ENCODE measurements at places on chromosomes 1 and 21.

- H3K36me3 ChIP-seq = no peaks in the 10 kb centered on the region
- no peaks in the 10 kb centered on the region for H3K4me1 ChIP-seq
- H3K27me3 ChIP-seq = peaks cover 11% of the 10 kb centered on the region
- H3K27ac ChIP-seq = no peak overlapping the region
- DNase-seq = no peak
Observed at GRCh38 chr1:37055631-37056030, 21.3 kb upstream of the GRIK3 start.

GRCh38 chr1:206925106-206925736 lies 3.5 kb upstream of the FCMR start:
- no peak overlapping the region for H3K27ac ChIP-seq
- no peaks in the 10 kb centered on the region for H3K36me3 ChIP-seq
- no peaks in the 10 kb centered on the region for H3K27me3 ChIP-seq
- no peaks in the 10 kb centered on the region for H3K4me1 ChIP-seq
- DNase-seq = no peak

DNA sequence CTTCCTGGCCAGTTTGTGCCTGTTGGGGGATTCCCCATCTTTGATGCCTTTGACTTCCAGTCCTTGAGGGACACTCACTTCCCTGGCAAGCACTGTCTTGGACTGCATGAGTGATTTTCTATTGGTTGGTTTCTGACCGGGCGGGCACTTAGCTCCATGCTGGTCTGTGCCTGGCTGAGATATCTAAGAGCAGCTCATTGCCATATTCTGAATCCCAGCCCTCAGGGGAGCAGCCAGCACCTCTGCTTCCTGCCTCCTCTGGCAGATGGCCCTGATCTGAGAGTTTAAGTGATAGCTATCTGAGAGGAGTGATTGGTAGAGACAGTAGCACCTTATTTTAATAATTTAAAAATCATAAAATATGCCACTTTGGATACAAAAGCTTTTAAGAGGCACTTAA lies 52.5 kb downstream of the DISC1 start:
- H3K4me1 ChIP-seq = no peaks in the 10 kb centered on the region
- no peaks in the 10 kb centered on the region for H3K27me3 ChIP-seq
- no peak for DNase-seq
- H3K36me3 ChIP-seq = no peaks in the 10 kb centered on the region
- H3K27ac ChIP-seq = no peak overlapping the region

DNA sequence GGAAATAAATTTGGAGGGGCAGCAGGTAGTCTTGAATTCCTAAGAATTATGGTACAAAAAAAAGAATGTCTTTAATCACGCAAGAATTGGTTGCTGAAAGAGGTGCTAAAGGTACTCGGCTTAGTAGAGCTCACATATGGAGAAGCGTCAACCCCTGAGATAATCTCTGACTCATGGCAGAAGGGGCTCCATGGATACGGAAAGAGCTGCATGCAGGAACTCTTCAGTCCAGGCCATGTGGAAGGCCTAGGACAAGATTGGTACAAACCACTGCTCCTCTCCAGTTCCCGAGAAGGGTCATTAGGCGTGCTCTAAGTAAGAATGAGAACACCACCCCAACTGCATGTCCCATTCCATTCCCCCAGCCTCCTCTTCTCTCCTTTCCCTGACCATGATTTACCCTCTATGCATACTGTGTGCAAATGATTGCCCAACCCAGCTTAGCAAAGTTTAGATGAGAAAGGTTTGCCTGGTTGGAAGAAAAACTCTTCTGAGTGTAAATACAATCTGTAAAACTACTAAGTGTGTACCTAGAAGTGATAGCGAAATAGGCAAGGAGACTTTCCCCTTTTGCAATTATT lies 10.9 kb downstream of the GJA8 start:
- no peak overlapping the region for H3K4me3 ChIP-seq
- H3K36me3 ChIP-seq = no peaks in the 10 kb centered on the region
- H3K27me3 ChIP-seq = peaks cover 26% of the 10 kb centered on the region
- DNase-seq = no peak

DNA sequence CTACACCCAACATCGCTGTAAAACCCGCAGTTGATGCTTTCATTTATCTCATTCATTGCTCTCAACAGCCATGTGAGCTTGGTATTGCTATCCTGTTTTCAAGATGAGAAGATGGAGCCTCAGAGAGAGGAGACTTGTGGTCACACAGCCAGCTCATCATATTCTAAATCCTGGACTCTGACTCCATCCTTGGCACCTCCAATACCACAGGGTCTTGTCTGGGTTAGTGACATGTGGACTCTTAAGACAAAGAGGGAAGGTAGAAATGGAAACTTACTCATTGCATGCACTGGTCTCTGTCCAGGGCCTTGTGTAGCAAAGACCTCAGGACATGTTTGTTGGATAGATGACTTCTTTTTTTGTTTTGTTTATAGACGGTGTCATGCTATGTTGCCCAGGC lies 7.0 kb upstream of the RNF19B start:
- H3K27ac ChIP-seq = no peak overlapping the region
- no peak for DNase-seq
- H3K4me1 ChIP-seq = peaks cover 13% of the 10 kb centered on the region
- H3K4me3 ChIP-seq = no peak overlapping the region

GRCh38 chr1:154698320-154699096 lies 90.5 kb upstream of the ADAR start:
- peak; percentile 22 for DNase-seq
- no peaks in the 10 kb centered on the region for H3K4me1 ChIP-seq
- H3K27me3 ChIP-seq = peaks cover 63% of the 10 kb centered on the region
- H3K4me3 ChIP-seq = no peak overlapping the region

GRCh38 chr1:19206947-19207346 lies 3.1 kb downstream of the UBR4 start:
- DNase-seq = no peak
- peaks cover 26% of the 10 kb centered on the region for H3K4me1 ChIP-seq
- no peak overlapping the region for H3K27ac ChIP-seq
- H3K27me3 ChIP-seq = no peaks in the 10 kb centered on the region
- peaks cover 16% of the 10 kb centered on the region for H3K36me3 ChIP-seq

DNA sequence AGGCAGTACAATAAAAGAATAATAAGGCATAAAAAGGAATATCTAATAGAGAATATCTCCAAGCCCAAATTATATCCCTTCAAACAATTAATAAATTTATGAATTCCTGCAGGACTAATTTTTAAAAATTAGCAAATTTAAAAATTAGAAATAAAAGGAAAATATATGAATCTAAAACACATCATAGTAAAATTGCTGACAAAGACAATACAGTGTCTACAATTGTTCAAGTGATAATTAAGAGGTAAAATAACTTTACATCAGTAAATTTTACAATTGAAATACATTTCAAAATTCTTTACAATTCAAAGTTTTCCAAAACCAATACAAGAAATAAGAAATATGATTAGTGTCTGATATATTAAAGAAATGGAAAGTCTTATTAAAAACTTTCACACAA lies 22.8 kb upstream of the OLFM3 start:
- no peaks in the 10 kb centered on the region for H3K36me3 ChIP-seq
- H3K4me3 ChIP-seq = no peak overlapping the region
- no peaks in the 10 kb centered on the region for H3K4me1 ChIP-seq
- no peaks in the 10 kb centered on the region for H3K27me3 ChIP-seq
- DNase-seq = no peak
- no peak overlapping the region for H3K27ac ChIP-seq

DNA sequence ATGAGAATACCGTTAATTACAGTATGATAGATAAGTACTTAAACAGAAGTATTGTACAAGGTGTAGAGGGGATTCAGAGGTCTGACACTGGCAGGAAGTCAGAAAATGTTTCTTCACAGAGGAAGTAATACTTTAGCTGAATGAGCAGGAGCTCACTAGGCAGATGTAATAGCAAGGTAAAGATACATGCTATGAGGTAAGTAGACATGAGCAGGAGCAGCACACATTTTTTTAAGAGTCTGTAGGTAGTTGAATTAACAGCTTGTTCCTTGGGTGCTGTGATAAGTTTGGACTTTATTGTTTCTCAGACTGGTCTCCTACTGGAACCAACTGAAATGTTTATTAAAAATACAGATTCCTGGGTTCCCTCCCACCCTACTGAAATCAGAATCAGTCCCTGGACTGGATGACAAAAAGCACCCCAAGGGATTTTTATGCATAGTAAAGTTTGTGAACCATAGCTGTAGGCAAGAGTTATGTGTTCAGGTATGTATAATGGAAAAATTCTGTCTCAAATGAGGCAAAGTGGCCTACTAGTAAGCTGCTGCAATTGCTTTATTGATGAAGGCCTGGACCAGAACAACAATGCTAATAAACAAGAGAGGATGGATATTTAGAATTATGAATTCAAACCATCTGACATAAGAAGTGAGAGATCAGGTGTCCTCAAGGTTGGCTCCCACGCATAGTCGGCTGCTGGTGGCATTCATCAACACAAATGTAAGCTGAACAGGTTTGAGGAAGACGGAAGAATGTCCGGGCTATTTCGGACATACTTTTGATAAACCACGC lies 902 bp downstream of the AP4B1 start:
- peak; percentile 15 for DNase-seq
- peak overlapping the region; percentile 94 for H3K27ac ChIP-seq
- no peaks in the 10 kb centered on the region for H3K27me3 ChIP-seq
- H3K36me3 ChIP-seq = peaks cover 33% of the 10 kb centered on the region
- peak overlapping the region; percentile 95 for H3K4me3 ChIP-seq

- no peaks in the 10 kb centered on the region for H3K27me3 ChIP-seq
- peaks cover 42% of the 10 kb centered on the region for H3K4me1 ChIP-seq
- no peak for DNase-seq
Observed at GRCh38 chr1:167541003-167541402, 12.6 kb downstream of the CREG1 start.

- H3K4me3 ChIP-seq = no peak overlapping the region
- no peaks in the 10 kb centered on the region for H3K36me3 ChIP-seq
- H3K4me1 ChIP-seq = peaks cover 30% of the 10 kb centered on the region
- DNase-seq = peak; percentile 54
Observed at GRCh38 chr1:54973205-54973921, 7.1 kb upstream of the TMEM61 start.

- no peak for DNase-seq
- no peaks in the 10 kb centered on the region for H3K27me3 ChIP-seq
- H3K27ac ChIP-seq = no peak overlapping the region
- H3K36me3 ChIP-seq = no peaks in the 10 kb centered on the region
- H3K4me1 ChIP-seq = no peaks in the 10 kb centered on the region
Observed at GRCh38 chr1:212127221-212127620, 91.7 kb downstream of the DTL start.

GRCh38 chr1:8090241-8090702 lies 64.2 kb upstream of the ERRFI1 start:
- peak overlapping the region; percentile 91 for H3K27ac ChIP-seq
- H3K27me3 ChIP-seq = no peaks in the 10 kb centered on the region
- DNase-seq = peak; percentile 49
- no peak overlapping the region for H3K4me3 ChIP-seq
- no peaks in the 10 kb centered on the region for H3K36me3 ChIP-seq

GRCh38 chr1:40161888-40162397 lies 756 bp downstream of the RLF start:
- H3K36me3 ChIP-seq = peaks cover 6% of the 10 kb centered on the region
- H3K4me3 ChIP-seq = no peak overlapping the region
- H3K27me3 ChIP-seq = no peaks in the 10 kb centered on the region
- H3K4me1 ChIP-seq = peaks cover 6% of the 10 kb centered on the region

GRCh38 chr1:117368116-117369108 lies 1.2 kb downstream of the MAN1A2 start:
- H3K36me3 ChIP-seq = no peaks in the 10 kb centered on the region
- peak; percentile 64 for DNase-seq
- H3K4me3 ChIP-seq = peak overlapping the region; percentile 91
- H3K27me3 ChIP-seq = no peaks in the 10 kb centered on the region

- no peak for DNase-seq
- no peaks in the 10 kb centered on the region for H3K4me1 ChIP-seq
- H3K27me3 ChIP-seq = no peaks in the 10 kb centered on the region
- H3K36me3 ChIP-seq = no peaks in the 10 kb centered on the region
- H3K4me3 ChIP-seq = no peak overlapping the region
Observed at GRCh38 chr1:24692351-24692980, 49.4 kb downstream of the SRRM1 start.

DNA sequence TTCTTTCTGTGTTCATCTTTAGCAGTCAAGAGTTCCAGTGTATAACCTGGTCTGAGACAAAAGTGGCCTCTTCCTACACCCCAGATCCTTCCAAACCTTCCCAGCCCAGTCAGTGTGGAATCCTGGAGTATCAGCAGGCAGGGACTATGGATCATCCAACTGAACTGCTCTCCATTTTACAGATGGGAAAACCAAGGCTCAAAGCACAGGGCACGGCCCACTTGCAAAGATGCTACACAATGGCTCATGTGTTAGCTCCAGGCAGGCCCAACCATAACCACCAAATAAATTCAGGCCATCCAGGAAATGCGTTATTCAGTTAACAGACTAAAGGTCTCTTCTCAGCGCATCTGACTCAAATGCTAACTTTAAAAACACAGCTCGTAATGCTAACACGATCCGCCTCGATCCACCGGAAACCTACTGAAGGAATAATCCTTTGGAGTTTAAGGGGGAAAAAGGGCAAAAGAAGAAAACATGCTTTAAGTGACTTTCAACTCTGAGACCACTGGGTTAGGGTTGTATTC lies 7.1 kb downstream of the GLIS1 start:
- H3K4me3 ChIP-seq = peak overlapping the region; percentile 46
- H3K27me3 ChIP-seq = no peaks in the 10 kb centered on the region
- peaks cover 28% of the 10 kb centered on the region for H3K4me1 ChIP-seq
- H3K27ac ChIP-seq = no peak overlapping the region
- peaks cover 4% of the 10 kb centered on the region for H3K36me3 ChIP-seq

- H3K27me3 ChIP-seq = peaks cover 11% of the 10 kb centered on the region
- no peaks in the 10 kb centered on the region for H3K36me3 ChIP-seq
- DNase-seq = no peak
- H3K4me1 ChIP-seq = no peaks in the 10 kb centered on the region
Observed at GRCh38 chr1:90809996-90810395, 92.9 kb upstream of the BARHL2 start.

GRCh38 chr1:59017501-59018231 lies 233.8 kb upstream of the JUN start:
- DNase-seq = peak; percentile 18
- H3K4me3 ChIP-seq = no peak overlapping the region
- H3K27me3 ChIP-seq = no peaks in the 10 kb centered on the region
- H3K4me1 ChIP-seq = peaks cover 37% of the 10 kb centered on the region
- H3K27ac ChIP-seq = no peak overlapping the region
- no peaks in the 10 kb centered on the region for H3K36me3 ChIP-seq

GRCh38 chr21:46616050-46616449 lies 11.2 kb upstream of the S100B start:
- peaks cover 63% of the 10 kb centered on the region for H3K27me3 ChIP-seq
- H3K4me1 ChIP-seq = no peaks in the 10 kb centered on the region
- H3K27ac ChIP-seq = no peak overlapping the region
- no peak for DNase-seq
- H3K36me3 ChIP-seq = peaks cover 6% of the 10 kb centered on the region

GRCh38 chr1:85838238-85838637 lies 130.0 kb upstream of the ZNHIT6 start:
- no peak for DNase-seq
- H3K27ac ChIP-seq = no peak overlapping the region
- no peaks in the 10 kb centered on the region for H3K4me1 ChIP-seq
- peaks cover 27% of the 10 kb centered on the region for H3K27me3 ChIP-seq
- H3K36me3 ChIP-seq = no peaks in the 10 kb centered on the region

- peaks cover 10% of the 10 kb centered on the region for H3K4me1 ChIP-seq
- H3K36me3 ChIP-seq = no peaks in the 10 kb centered on the region
- H3K27ac ChIP-seq = no peak overlapping the region
- DNase-seq = no peak
- no peaks in the 10 kb centered on the region for H3K27me3 ChIP-seq
- H3K4me3 ChIP-seq = no peak overlapping the region
Observed at GRCh38 chr1:183920651-183921050, 115.7 kb downstream of the RGL1 start.

- no peak overlapping the region for H3K4me3 ChIP-seq
- H3K4me1 ChIP-seq = peaks cover 36% of the 10 kb centered on the region
- no peak overlapping the region for H3K27ac ChIP-seq
- H3K36me3 ChIP-seq = peaks cover 6% of the 10 kb centered on the region
- no peak for DNase-seq
- no peaks in the 10 kb centered on the region for H3K27me3 ChIP-seq
Observed at GRCh38 chr1:172395576-172395975, 24.9 kb upstream of the C1orf105 start.
